SHP77 (cell line): ENCODE measurements at places on chromosomes 3 and 15.

DNA sequence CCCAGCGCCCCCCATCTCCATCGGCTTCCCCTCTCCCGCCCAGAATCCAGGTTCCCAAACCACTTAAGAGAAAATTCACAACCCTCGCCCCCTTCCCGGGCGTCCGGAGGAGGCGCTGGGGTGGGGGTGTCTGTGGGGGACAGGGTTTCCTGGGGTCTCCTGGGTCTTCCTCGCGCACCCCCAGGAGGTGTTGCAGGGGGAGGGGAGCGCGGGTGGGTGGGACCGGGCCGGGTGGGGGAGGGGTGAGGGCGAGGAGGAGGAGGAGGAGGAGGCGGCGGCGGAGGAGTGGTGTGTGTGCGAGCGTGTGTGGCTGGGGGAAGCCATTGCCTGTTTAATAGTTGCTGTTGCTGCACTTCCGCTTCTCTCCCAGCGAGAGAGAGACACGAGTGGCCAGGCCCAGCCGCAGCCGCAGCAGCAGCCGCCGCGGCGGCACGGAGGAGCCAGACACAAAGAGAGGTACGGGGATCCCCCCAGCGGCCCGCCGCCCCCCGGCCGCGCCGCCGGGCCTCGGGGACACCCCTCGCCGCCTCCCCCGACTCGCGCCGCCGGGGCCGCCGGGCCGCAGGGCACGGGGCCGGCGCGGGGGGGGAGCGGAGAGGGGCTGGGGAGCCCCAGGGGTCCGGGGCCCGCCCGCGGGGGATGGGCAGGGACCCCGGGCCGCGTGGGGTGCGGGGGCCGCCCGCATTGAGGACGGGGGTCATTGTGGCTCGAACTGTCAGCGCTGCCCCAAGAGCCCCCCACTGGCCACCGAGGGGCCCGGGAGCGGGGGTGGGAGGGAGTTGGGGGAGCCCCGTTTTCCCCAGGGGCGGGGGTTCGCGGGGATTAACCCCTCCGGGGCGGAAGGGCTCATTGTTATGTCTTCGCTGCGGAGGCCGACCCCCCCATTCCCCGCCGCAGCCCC lies at the start of gene UBE2E1:
UBE2E1 (plus strand) TSS at position 323 of the 901 bp plus-strand sequence. CDS start 1,315 bp downstream, outside the sequence.
- no peak for DNase-seq

DNA sequence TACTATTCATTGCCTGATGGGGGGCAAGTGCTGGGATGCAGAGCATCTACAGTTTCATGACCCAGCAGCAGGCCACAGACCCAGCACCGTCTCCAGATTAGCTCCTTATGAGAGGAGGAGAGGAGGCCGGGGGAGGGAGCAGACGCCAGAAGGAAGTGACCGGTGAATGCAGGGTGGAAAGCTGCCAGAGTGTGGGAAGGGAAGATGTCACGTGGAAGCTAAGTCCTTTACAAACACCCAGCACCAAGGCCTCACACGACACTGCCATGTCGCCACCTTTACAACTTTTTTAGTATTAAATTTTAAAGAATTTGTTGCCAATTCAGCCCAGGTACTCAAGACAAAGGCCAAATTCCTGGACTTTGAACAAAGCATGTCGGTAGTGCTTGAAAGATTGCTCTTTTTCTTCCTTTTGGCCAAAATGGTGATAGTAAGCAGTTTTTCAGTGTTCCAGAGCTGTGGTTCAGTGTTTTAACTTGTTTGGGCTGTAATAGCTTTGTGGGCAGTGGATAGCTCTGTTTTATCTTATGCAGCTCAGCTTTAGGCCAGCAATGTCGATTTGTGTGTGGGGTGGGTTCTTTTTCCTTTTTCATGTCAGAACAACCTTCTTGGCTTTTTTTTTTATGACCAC lies 58.2 kb downstream of the ZBTB38 start:
- no peak for DNase-seq

DNA sequence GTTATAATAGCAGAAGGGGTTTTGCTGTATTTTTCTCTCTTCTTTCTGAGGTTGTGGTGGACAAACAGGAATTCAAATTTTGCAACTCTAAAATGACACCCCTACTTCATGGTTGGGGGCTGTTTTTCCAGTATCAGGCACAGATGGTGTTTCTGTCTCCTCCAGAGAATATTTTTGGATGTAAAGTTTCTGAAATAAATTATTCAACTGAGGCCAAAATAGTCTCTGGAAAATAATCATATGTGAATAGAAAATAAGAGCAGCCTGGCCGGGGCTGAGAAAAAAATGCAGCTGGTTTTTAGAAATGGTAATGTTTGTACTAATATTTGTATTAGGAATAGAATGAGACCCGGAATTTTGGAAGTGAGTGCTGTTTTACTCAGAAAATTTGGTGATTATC lies 121.3 kb upstream of the ADAMTS9 start:
- DNase-seq = no peak

DNA sequence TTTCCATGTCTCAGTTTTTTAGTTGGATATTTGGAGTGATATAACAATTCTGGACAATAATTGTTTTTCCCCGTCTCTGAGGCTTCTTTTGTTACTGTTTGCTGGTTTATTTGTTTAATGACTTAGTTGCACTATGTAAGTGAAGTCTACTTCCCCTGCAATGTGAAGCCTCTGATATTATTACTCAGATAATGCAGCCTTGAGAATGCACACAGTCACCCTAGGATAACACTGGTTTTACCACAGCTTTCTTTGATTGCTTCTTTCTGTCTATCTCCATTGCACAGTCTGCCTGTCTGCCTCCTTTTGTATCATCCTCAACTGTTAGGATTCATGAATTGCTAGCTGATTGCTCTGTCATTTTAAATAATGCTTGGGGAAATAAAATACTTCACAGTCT lies 208.7 kb upstream of the ROBO1 start:
- no peak for DNase-seq

DNA sequence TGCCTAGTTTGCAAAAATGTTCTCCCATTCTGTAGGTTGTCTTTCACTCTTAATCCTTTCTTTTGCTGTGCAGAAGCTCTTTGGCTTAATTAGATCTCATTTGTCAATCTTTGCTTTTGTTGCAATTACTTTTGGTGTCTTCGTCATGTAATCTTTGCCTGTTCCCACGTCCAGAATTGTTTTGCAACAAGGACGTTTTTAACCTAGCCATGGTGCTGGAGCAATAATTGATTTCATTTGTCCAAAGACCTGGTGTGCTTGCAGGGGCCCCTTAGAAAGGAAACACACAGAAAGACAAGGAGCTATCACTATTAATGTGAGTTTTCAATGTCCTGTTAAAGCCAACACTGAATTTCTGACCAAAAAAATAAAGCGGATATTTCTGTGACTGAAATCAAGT lies 89.1 kb upstream of the GALNT15 start:
- no peak for DNase-seq

GRCh38 chr15:88535100-88535499 lies 11.4 kb downstream of the DET1 start:
- DNase-seq = no peak

- DNase-seq = peak; percentile 3
These were observed 44.6 kb downstream of the ZIC4 start for GRCh38 chr3:147361454-147362420.
